ENCODE measurements at places on chromosomes 5 and 9. TPM values are rescaled to one million over a fixed set of nuclear protein-coding genes. Genes with fewer than 3 reads are reported as not detected.

BSPRY gene
- 22.6 TPM for total RNA-seq

DNA sequence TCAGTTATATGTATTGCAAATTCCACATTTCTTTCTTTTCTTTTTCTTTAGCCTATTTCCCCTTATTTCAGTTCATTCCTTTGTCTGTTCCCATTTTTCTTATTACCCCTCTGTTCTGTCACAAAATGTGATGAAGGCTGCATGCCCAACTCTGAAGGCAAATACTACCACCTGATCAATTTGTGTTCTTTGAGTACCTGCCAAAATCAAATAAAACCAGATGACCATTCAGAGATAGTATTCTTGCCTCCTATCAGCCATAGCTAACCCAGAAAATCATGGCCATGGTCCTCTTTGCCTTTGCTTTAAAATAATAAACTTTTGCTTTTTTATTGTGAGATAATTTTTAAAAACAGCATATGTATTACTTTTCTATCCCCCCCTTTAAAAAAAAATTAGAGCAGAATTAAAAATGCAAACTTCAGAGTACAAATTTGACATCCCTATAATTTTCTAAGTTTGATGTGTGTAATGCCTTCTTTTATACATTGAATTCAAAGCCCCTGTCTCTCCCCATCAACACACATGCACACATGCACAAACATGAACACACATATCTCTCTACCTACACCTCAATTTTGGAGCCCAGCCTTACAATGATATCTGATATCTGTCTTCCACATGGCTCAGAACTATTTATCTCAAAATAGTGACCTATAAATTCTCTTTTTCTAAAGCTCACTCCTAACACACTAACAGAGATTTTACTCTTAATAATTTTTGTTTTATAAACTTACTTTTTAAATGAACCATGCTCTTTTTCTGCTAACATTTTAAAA is 3.5 kb downstream of the RFESD start:
- no peak for DNase-seq

SPATA31A3 gene
- total RNA-seq, result not detected

ANKRD31 gene
- 0.26 TPM for total RNA-seq

DNA sequence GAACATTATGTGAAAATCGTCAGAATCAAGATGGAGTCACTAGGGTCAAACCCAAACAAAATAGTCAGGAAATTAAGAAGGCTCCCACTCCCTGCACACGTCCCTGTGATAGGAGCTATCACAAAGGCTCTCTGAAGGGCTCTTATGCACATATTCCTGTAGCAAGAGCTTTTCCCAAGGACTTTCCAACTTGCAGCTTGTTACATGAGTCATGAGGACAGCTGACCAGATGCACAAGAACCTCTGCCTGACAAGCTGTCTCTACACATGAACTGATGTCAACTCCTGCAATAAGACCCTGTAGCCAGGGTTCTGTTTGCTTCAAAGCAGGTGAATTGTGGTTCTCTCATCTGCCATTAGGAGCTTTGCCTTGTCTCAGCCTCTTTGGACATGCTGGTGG is 122.4 kb downstream of the OLFM1 start:
- DNase-seq, result no peak

DNA sequence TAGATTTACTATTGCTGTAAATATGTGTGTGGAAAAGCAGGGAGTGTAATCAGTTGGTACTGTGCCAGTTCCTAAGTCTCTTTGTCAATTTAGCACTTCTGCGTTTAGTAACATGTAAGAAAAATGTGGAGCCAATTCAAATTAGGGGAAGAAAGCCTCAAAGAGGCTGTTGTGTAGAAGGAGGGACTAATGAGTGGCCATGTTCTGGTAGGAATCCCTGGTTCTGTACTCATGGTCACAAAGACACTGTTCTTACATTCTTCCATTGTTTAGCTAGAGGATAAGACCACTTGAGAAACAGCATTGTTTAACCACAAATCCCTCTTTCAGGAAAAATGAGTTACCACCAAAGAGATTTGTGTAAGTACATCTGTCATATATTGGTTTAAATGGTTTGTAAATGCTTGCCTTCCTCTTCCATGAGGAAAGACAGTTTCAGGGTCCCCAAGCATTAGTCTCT is 14.9 kb downstream of the ARHGEF28 start:
- DNase-seq, result no peak

GRCh38 chr9:80948066-80948465 is 741.3 kb downstream of the TLE1 start:
- no peak for DNase-seq

GRCh38 chr9:131081868-131082267 is 14.5 kb upstream of the AIF1L start:
- DNase-seq, result no peak

ANKRD34B gene
- total RNA-seq, result not detected

- no peak for DNase-seq
These were observed 55.8 kb downstream of the NSD1 start for GRCh38 chr5:177189416-177189815.

PRRC1 gene
- 56.4 TPM for total RNA-seq

LHX3 gene
- not detected for total RNA-seq

GRCh38 chr9:124882231-124882630 is 20.3 kb downstream of the ARPC5L start:
- DNase-seq, result no peak

UBAP1 gene
- total RNA-seq, result 15.2 TPM

GMCL2 gene
- total RNA-seq, result not detected

LRRC26 gene
- 2.0 TPM for total RNA-seq

DNA sequence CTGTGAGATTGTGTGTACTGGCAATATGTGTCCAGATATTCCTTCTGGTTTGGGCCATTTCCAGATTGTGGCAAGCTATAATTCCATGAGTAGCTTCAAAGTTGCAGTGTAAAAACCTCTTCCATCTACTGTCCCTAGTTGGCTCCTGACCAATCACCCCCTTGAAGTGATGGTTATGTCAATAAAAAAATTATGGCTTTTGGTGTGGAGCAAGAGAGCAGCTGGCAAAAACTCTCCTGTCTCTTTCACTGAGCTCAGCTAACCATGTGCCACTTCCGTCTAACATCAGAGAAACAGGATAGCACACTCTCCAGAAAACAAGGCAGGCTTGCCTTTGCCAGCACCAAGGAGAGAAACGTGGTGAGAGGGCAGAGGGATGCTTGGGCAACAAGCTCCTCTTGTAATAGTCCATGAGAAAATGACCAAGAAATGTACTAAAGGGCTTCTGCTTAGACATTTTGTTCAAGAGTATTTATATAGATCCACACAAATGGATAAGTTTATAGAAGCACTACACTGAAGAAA is 914.4 kb upstream of the SEMA6A start:
- no peak for DNase-seq

GRCh38 chr9:91035825-91036208 is 234.2 kb downstream of the SYK start:
- DNase-seq, result no peak

MYMK gene
- total RNA-seq, result not detected

DEPDC1B gene
- 23.8 TPM for total RNA-seq

Data from PC-3 (cell line).